Glomerular endothelial cell (primary cell): ENCODE measurements at places on chromosomes 5 and 9.

- DNase-seq = no peak
Measured at GRCh38 chr5:71969460-71969859, 137.8 kb upstream of the MAP1B start.

DNA sequence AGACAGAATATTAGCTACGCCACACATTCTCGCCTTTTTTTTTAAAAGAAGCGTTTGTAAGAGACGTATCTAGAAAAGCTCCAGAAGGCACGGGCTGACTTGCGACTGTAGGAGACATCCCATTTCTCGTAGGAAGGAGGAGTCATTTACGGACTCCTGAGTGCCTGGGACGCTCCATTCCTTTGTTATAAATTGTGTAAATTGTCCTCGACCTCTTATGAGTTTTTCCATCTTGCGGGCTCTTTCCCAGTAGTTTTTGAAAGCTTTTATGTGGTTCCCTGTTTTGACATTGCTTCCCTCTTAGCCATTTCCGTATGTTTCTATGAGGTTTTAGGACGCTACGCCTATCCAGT is 1.0 kb downstream of the RABL6 start:
- DNase-seq = no peak

GRCh38 chr9:114336157-114336556 is 6.5 kb downstream of the ORM2 start:
- no peak for DNase-seq

DNA sequence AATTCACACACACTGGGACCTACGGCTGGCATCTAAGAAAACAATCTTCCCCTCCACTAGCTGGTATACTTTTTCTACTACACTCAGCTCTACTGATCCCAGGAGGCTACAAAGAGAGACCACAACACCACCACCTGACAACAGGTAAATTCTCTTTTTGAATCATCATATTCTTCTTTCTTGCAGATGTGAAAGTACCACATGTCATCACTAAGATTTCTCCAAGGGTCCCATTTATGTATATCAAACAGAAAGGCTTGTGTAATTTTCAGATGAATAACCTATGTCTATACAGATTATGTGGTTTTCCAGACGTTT is 25.1 kb downstream of the PUM3 start:
- no peak for DNase-seq

DNA sequence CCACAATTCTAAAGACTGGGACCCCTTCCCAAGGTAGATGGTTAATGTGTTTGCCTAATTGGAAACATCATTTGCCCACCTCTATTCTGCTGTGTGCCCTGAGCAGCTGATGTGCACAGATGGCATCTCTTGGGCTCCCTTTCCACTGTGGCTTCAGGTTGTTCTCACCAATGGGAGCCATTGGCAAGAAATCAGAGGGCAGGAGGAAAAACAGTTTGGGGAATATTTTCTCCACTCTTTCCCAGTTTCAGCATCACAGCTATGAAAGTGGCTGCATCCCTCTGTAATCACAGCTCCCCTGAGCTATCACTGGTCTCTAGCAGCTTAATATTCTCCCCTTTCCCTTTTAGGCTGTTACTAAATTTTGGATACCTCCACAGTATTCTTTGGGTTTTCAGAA is 911.6 kb upstream of the SEMA6A start:
- no peak for DNase-seq

DNA sequence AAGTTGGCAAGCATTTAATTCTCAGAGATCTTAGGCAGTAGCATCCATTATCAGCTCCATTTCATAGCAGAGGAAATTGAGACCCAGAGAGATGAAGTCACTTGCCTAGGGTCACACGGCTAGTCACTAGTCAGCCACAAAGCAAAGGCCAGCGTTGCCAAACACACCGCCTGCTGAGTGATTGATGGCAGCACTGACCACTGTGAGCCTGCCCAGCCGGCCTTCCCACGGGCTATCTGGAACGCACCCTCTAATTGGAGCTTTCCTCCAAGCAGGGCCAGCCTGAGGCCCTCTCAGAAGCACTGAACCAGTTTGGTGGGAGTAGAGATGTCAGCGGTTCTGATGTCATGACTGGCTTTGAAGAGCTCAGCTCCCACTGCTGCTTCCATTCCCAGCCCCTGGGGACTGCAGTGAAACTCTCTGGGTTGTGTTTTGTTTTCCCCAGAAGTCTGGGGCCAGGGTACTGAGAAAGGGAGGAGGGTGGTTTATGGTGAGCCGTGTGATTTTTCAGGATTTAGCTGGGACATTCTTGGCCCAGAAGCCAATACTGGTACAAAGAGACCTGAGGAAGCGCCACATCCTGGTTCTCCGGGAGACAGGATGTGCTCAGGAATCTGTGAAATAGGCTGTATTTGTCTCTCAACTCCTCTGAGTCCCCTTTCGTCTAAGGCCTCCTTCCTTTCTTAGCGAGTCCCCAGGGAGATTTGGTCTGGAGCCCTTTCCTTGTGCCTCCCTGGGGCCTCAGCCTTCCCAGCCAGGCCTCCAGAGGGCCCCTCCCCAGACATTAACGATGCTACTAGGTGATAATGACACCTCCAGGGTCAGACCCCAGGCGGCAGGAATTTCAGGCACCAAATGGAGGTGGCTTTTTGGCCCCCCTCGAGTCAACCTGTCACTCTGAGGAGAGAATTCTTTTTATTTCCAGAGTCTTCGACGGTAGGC is 44.5 kb downstream of the SPRY4 start:
- DNase-seq = no peak

DNA sequence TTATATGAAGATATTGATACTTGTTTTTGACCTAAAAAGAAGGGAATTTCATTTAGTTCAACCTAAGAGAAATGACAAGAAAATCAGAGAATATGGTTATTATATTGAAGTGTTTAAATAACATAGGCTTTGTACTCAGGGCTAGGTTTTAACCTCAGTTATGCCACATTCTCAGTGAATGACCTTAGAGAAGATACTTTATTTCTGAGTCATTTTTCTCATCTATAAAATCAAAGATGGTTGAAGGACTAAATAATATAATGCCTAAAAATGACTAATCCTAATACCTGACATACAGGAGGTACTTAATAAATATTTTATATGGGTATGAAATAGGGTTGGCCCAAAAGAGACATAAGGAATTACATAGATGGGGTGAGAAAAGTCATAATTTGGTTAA is 32.3 kb downstream of the DIMT1 start:
- DNase-seq = no peak

GRCh38 chr5:117177302-117177701 is 602.7 kb upstream of the SEMA6A start:
- DNase-seq = no peak

- DNase-seq = no peak
Measured at GRCh38 chr9:14722391-14723035, at the start of gene CER1. Gene CER1, minus strand, starts transcription at chr9:14722733. Its CDS starts 61 bp downstream, at chr9:14722672.

GRCh38 chr5:125450771-125451170 is 704.3 kb upstream of the ZNF608 start:
- DNase-seq = no peak

GRCh38 chr5:74514888-74515551 is 125.5 kb downstream of the ENC1 start:
- DNase-seq = no peak

DNA sequence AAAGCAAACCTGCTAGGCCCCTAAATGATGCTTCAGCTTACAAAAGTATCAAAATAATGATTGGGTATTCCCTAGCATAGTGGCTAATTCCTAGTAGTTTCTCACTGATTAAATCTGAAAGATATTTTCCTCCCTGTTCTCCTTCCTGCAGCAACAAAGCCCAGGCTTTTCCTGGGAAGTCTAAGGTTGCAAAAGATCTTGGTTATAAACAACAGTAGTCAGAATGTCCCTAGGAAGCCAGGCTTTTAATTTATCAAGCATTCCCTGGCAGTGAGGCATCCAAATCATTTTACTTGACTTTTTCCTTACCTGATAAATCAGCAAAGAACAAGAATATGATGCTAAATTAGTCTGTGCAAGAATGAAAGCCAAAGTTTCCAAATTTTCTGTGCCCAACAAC is 272.0 kb downstream of the PDE4D start:
- DNase-seq = no peak

GRCh38 chr9:121281614-121282276 is 13.8 kb downstream of the GSN start:
- no peak for DNase-seq
